Stimulated activated CD8-positive, alpha-beta memory T cell treated with anti-CD3 and anti-CD28 coated beads, Interleukin-7, amount 100 ng/mL, for 1 hour (primary cell): ENCODE measurements at places on chromosomes 3 and 15.
A peak's percentile ranks its signal among the peaks of the same experiment; 100 is the strongest.

DNA sequence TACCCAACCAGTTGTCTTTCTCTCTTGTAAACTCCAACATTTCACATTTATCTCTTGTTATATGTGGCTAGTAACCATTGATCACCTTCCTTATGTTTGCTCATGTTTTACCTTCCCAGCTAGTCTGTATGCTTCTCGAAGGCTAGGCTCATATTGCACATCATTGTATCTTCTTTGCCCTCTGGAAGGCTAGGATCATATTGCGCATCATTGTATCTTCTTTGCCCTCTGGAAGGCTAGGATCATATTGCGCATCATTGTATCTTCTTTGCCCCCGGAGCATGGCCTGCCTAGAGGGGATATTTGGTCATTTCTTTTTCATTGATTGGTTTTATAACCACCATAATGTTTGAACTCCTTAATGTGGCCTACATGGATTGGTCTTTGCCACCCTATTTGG lies 39.4 kb upstream of the ATP13A3 start:
- no peak for DNase-seq

GRCh38 chr15:29674661-29675533 lies 147.4 kb downstream of the TJP1 start:
- no peak for DNase-seq

DNA sequence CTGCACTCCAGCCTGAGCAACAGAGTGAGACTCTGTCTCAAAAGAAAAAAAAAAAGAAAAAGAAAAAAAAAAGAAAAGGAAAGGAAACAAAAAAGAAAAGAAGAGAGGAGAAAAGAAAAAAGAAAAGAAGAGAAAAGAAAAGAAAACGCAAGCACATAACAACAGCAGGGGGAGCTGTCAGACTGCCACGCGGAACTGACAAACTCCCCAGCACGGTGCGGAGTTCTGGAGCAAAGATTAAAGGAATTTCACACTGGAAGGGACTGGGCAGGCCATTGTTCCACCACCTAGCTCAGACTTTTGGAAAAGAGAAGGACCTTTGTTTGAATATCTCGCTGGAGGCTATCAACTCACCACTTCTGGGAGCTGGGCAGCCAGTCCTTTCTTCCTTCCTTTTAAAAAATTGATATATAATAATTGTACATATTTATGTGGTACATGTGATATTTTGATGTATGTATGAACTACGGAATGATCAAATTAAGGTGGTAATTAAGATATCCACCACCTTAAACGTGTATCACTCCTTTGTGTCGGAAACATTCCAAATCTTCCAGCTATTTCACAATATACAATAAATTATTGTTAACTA lies 40.5 kb downstream of the DPPA2 start:
- no peak for DNase-seq

DNA sequence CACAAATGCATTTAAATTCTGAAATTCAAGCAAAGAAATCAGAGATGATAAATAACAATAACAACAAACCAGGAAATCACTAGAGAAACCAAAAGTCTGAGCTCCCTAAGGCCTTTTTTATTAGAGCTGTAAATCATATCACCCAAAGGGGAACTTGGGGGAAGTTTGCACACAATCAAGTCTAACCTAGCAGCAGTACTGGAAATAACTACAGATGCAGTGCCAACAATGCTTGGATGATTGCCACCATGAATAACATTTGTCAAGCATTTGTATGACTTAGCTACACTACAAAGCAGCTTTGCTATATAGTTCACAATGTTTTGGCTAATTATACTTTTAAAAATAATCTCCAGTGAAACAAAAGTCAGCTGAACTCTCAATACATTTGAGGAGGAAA lies 27.8 kb downstream of the SHQ1 start:
- DNase-seq, result no peak

DNA sequence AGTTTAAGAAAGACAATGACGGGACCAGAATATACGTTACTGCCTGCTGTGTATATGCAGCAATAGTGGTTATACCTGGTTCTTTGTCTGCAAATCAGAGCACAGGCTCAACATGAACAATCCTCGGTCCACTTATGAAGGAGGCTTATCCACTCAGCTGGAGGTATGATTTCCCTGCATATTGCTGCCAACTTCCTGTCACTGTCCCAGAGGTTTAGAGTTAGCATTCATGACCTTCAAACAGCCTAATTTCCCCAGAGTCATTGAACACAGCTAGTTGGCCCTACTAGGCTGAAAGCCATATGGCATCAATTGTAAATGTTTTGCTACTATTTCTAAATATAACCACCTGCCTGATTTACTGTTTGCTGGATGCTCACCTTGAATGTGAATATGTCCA lies 224.9 kb upstream of the ZNF717 start:
- no peak for DNase-seq

DNA sequence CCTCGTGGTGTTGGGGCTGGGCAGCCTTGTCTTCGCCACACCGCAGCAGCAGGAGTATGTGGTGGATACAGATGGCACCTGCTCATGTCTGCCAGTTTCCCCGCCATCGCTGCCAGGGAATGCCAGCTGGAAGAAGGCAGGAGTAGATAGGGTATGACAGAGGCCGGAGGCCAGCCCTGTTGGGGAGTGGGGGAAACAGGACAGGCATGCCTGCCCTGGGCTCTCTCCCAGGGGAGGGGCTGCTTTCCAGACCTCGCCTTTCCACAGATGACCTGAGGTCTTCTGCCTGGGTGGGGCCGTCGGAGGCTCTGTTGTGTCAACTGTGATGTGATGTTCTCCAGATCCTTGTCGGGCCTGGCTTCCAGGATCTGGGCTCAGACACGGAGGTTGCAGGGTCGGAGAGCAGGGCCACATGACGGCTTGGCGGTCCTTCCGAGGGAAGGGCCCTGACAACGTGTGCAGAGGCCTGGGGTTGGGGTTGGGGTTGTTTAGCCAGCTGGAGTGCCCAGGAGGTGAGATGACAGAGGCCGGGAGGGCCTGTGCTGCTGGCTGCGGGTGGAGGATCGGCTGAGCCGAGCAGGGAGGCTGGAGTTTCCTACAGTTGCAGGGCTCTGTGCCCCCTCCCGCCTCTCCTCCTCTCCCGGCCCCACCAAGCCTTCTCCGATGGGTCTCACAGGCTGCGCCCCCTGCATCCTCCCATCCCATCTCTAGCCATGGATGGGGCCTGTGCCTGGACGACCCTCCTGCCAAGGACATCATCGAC lies 102.0 kb downstream of the TBC1D2B start:
- no peak for DNase-seq

DNA sequence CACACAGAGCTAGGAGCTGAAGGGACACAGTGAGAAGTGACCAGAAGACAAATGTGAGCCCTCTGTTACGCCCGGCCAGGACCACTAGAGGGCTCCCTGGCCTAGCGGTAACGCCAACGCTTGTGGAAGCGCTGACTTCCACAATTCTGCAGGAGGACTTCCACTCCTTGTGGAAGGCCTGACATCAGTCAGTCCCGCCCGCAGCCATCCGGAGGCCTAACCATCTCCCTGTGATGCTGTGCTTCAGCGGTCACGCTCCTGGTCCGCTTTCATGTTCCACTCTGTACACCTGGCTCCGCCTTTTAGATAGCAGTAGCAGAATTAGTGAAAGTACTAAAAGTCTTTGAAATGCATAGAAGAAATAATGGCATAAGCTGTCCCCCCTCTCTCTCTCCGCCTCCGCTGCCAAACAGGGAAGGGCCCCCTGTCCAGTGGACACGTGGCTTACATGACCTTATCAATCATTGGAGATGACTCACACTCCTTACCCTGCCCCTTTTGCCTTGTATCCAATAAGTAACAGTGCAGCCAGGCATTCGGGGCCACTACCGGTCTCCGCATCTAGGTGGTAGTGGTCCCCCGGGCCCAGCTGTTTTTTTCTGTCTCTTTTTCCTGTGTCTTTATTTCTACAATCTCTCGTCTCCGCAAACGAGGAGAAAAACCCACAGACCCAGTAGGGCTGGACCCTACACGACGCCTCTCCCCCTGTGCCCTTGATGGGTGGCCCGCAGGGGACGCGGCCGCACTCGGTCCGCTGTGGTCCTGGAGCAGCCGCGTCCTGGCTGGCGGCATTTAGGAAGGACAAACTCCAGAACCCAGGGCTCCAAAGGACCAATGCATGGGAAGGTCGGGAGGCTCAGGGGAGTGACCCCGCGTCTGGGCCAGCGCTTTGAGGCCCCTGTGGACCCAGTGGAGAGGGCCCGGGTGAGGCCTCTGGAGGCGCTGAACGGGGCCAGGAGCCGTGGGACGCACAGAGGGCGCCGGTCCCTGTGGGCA lies 27.0 kb upstream of the RPL32 start:
- DNase-seq, result peak; percentile 28
